H54 (cell line): ENCODE measurements at places on chromosomes 12 and 14.
A peak's percentile ranks its signal among the peaks of the same experiment; 100 is the strongest.

DNA sequence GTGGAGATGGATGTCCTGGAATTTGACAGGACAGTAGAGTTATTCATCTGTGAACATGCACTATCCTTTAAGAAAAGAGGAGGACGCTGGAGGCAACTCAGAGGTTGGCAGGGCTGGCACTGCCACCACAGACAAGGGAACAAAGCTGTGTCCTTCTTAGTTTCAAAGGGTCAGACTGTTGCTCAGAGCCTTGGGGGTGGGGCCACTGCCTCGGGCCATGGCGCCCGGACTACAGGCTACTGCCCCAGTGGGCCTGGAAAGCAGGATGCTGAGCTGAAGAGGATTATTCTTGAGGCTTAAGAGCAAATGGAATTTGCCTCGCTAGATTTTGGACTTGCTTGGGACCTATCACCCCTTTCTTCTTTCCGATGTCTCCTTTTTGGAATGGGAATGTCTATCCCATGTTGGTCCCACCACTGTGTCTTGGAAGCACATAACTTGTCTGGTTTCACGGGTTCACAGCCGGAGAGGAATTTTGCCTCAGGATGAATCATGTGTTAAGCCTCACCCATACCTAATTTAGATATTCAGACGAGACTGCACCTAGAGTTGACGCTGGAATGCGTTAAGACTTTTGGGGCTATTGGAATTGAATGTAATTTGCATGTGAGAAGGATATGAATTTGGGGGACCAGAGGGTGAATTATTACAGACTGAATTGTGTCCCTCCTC is 114.8 kb upstream of the RFLNA start:
- no peak for DNase-seq

DNA sequence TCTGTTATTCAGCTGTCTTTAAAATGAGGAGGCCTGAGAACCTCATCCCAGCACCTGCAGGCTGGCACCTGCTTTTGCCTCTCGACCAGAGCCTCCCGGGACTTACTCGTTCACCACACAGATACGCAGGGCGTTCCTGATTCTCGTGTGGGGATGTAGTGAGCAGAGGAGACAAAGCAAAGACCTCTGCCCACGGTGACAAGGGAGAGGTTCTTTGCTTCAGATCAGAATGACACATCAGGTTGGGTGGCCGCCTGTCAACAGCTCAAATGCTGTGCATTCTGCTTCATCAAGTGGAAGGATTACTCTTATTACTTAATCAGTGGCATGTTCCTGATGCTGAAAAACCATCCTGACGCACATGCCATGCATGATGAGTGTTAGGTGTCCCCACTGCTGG is 24.4 kb downstream of the DEGS2 start:
- no peak for DNase-seq

GRCh38 chr14:85319998-85320630 is 209.8 kb upstream of the FLRT2 start:
- no peak for DNase-seq

DNA sequence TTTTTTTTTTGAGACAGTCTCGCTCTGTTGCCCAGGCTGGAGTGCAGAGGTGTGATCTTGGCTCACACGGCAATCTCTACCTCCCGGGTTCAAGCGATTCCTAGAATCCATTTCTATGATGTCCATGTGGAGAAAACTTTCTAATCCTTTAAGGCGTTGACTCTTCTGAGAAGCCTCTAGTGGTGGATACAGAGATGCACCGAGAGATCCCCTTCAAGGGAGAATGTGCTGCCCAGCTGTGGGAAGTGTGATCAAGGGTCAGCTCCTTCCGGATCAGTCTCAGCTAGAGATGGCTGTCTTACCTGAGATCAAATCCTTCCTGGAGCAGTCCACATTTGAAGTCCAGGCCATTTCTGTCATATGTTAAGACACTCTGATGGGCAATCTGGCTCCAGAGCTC is 92.7 kb upstream of the HECTD1 start:
- peak; percentile 1 for DNase-seq

GRCh38 chr12:40171501-40171900 is 53.3 kb upstream of the LRRK2 start:
- DNase-seq, result no peak

DNA sequence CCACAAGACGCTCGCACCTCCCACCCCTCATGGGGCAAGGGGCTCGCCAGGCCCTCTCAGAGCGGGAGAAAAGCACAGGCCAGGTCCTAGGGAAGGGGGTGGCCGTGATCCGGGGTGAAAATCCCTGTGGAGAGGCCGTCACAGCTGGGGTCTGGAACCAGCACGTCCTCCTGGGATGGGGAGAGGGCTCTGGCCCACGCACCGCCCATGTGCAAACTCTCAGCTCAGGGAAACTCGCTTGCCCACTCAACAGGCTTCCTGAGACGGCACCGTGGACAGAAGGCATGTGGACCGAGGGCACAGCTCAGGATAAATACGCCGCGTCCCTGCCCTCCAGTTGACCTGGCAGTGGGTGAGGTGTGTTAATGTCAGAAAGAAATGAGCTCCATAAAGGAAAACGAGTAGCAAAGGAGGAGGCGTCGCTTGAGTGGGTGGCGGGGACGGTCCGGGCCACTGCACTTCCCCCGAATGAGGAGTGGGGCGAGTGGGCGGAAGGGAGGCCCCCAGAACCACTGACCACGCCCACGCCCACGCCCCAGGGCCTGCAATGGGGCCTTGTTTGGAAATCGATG is 57.6 kb upstream of the GALNT9 start:
- DNase-seq, result no peak
